Nucleus accumbens (tissue), 56 donors: ENCODE measurements at places on chromosomes 7 and 10.
A peak's percentile ranks its signal among the peaks of the same experiment; 100 is the strongest.

- no peak for DNase-seq
These were observed 26.6 kb downstream of the DGKI start for GRCh38 chr7:137820156-137820555.

GRCh38 chr10:63765126-63765525, 243.9 kb downstream of the REEP3 start:
- no peak for DNase-seq

GRCh38 chr7:39461263-39461820, 104.9 kb upstream of the YAE1 start:
- DNase-seq = no peak

- DNase-seq = no peak
These were observed 13.2 kb upstream of the NPS start for GRCh38 chr10:127535802-127536515.

DNA sequence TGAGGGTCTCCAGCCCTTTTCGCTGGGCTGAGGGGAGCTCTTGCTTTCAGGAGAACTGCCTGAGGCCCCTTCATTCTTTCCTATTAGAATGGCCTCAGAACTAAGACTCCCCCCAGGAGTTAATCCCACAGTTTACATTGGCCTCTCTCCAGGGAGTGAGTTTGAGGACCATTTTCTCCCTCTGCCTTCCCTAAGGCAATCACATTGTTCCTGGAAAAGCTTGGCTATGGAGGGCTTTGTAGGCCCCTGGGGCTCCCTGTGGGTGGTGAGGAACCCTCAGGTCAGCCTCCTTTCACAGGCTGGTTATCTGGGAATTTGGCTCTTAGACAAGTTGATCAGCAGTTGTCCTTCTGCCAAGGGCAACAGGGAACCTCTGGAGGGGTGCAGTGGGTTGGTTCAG, 343.7 kb downstream of the RPS24 start:
- no peak for DNase-seq

- no peak for DNase-seq
These were observed 49.9 kb upstream of the CD36 start for GRCh38 chr7:80588591-80588990.

DNA sequence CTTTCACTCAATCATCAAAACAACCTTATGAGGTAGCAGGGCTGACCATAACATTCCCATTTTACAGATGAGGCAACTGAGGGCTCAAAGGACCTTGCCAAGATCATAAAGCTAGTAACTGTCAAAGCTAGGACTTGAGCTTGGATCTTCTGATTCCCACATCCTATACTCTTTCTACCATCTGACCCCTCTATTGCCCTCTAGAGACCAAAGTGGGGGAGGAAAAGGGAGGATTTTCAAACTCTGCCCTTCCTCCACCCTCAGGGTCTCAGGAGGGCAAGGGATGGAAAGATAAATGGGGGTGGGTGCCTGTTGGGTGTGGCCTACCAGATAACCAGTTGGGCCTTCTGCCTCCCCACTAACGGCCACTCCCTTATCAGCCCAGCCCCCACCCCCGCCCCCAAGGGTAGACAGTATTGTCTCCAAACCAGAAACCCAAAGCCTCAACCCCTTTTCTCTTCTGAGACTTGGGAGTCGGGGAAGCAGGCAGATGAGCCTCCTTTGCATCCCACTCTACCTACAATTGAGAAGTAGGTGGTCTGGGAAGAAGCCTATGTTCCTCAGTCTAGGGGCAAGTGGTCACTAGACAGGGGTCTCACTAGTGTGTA, 7.9 kb downstream of the LDB1 start:
- no peak for DNase-seq

- no peak for DNase-seq
These were observed 201.9 kb upstream of the SHH start for GRCh38 chr7:156014201-156014600.

DNA sequence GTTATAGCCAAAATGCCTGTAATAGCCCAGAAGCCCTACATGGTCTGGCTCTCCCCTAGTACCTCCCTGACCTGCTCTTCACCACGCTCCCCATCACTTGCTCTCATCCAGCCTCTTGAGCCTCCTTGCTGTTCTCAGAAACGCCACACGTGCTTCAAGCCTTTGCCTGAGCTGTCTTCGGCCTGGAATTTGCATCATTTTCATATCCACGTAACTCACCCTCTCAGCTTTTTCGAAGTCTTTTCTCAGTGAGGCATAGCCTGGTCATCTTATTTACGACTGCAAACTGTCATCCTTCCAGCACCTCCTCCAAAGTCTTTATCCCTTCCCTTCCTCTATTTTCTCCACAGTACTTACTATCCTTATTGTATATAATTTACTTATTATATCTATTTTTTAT, 151.0 kb upstream of the AHR start:
- no peak for DNase-seq

DNA sequence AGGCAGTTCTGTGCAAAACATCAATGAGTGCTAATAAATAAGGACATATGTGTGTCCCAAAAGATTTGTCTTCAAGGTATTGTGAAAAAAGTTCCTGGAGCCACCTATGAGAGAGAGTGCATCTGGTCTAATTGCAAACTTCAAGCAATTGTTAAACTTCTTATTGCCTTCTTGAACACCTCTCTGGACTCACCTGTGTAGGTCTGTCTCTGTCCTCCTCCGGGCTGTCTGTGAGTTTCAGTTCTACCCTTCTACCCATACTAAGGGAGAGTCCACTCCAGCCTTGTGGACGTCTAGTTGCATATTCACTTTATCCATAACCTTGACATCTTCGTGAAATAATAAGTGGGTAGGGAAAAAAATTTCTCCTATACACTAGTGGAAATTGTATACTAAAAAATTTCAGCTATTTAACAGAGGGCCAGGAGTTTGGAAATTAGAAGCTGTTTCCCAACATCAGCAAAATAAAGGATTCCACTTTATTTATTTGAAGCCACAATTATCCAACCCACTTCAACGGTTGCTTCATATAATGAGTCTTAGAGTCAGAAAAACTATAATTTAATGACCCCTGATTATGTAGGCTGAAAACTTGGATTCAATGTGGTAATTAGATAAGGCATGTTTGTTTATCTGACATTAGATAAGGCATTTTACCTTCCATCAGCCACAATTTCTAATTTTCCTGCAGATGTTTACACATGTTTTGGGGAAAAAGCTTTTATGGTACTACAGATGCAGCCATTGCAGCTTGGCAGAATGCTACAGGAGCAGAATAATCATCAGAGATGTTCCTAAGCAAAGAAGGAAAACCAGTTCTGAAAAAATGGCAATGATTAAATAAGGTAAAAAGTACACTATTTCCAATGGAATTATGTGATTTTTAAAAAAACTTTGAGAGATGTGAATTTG, 150.8 kb upstream of the FAM3C start:
- no peak for DNase-seq

DNA sequence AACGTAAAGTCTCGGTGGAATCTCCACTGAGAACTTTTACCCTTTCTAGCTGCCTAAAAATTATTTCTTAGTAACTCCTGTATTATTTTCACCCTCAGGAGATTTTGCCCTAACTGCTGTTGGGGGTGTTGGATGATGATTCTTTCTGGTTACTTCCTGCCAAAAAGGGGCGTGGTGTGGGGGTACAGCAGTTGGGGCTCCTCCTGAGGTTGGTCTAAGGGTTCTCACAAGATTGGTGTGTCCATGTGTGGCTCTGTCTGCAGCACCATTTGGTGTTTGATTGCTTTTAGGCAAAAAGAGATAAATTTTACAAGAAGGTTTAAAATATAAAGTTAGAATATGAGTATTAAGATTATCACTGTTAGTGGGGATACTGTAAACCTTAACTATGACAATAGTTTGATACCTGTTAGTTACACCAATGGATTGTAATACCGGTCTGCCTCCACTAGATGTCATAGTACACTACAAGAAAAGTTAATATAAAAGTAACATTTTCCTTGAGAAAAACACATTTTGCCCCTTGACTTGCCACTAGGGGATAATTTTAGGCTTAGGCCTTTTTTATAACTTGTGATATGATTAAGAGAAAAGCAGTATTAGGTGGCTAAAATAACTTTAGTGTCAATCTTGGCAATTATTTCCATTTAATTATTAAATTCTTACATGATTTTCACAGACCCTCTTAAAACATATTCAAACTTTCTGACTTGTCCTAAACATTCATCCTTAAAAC, 928.7 kb downstream of the IPMK start:
- no peak for DNase-seq

GRCh38 chr7:7414791-7415603, 120.7 kb downstream of the COL28A1 start:
- no peak for DNase-seq

GRCh38 chr10:86871563-86872183, 85.7 kb downstream of the MMRN2 start:
- DNase-seq = no peak

DNA sequence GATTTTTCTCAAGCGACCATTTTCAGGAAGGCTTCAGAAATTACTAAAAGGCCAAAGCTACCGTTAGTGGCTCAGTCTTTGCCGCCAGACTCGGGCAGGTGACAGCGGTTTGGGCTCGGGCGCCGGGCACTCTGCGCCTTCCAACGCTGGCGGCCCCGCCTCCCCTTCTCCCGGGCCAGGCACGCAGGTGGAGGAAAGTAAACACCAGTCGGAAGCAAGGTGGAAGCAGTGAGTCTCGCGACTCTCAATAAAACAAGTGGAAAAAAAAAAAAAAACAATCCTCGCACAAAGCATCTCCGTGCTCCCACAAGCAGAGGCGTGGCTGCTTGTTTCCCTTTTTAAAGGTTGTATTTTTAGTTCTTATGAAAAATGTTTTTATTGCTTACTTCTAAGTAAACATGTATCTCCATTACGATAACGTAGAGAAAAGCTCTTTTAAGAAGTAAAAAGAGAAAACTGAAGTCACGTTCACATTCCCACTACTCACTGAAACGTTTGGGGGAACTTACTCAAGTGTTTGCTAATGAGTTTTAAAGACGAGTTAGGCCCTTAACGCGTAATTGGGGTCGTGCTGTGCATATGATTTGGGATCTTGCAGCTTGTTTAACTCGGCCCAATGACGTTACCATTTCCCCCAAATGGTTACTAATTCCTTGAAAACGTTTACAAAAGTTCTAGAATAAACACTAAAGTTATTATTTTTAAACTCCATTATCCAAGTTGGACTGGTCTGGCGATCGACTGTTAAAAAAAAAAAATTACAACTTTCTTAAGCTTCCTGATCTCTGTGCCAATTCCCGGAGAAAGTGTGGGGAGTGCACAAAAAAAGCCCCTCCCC, 864 bp downstream of the CDCA7L start:
- no peak for DNase-seq

- no peak for DNase-seq
These were observed 3.1 kb upstream of the CYP26A1 start for GRCh38 chr10:93070378-93071176.

DNA sequence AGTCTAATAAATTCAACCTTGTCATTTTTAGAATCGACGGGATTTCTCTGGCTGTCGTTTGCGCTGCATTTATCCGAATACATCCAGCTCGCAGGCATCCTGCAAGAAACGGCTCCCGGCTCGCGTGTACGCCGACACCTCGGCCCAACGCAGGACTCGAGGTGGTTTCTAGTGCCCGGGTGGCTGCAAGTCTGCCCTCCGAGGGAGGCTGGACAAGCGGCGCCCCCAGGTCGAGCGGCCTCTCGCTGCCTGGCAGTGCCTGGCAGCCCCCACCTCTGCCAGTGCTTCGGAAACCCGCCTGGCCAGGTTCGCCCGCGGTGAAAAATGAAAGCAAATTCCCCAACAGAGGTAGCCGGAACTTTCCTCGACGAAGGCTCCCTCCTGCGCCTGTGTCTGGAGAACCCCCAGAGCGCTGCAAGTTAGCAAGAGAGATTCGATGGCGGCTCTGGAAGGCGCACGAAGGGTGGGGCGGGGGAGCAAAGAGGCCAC, 5.7 kb upstream of the ZNF503 start:
- DNase-seq = no peak

DNA sequence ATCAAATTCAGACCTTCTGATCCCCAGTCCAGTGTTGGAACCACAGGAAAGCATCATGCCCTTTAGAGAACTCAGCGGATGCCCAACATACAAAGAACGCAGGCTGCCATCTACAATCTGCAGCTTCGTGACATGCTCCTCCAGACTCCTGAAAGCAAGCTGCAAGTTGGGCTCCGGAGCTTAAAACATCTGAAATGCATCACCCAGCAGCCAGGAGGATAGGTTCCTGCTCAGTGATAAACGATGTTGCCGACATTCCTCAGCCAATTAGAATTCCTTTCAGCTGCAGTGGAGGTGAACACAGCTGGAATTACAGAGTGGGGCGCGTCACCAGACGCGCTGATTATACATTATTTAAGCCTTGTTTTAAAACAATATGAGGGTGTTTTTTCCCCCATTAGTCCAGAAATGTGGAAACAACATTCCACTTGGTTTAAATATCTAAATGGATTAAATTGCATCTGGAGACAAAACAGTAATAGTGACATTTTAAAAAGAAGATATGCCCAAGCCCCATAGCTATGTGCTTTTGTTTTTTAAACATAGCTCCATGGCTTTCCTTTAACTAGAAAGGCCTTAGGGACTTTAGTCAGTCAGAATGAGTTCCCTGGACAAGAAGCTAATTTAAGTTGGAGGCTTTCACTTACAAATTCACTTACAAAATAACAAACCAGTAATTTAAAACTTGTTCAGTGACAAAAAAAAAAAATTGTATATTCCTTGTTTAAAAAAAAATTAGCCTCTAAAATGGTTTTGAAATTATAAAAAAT, 6.3 kb downstream of the SMURF1 start:
- DNase-seq = peak; percentile 20
